ENCODE measurements at places on chromosomes 3 and 15.

GRCh38 chr3:12916159-12916558, 74.8 kb upstream of the RPL32 start:
- DNase-seq: peak; percentile 38

- DNase-seq: no peak
Measured at GRCh38 chr3:185828755-185829154, 3.9 kb upstream of the IGF2BP2 start.

- DNase-seq: no peak
Measured at GRCh38 chr3:17183951-17184550, 299.3 kb downstream of the PLCL2 start.

DNA sequence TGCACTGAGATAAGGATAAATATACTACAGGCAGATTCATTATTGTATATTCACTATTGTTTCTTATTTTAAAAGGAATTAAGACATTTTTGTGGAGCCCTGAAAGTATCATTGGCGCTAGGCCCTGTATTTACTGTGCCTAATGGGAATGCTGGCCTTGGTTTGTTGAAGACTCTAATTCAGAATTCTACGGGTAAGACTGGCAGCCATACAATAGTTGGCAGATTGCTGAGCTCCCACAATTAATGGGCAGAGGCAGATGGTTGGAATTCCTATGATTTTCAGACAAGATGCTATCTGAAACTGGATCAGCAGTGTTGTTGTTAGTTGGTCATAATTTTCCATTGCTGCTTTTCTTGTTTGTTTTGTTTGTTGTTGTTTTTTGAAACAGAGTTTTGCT, 14.7 kb downstream of the PGBD4 start:
- DNase-seq: no peak

GRCh38 chr3:14200841-14201240, 22.2 kb downstream of the LSM3 start:
- no peak for DNase-seq

- no peak for DNase-seq
Measured at GRCh38 chr15:95068701-95069521, 837.5 kb downstream of the MCTP2 start.

DNA sequence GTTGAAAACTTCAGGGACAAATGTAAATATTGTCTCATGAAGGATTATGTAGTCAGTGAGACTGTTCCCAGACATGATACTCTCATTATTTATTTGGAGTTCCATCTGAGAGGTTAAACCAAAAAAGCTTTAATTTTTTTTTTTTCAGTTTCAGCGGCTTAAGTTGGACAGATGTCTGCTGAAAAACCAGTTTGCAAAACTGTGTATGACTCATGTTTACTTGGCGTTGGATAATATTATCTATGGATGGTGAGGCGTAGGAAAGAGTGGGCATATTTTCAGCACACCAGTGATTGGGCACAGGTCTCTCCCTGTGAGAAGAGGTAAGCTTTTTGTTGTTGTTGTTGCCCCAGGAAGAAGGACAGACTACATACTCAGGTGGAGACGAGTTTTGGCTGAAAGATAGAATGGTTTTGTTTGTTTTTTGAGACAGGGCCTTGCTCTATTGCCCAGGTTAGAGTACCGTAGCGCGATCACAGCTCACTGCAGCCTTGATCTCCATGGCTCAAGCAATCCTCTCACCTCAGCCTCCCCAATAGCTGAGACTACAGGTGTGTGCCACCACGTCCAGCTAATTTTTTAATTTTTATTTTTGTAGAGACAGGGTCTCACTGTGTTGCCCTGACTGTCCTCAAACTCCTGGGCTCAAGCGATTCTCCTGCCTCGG, 16.4 kb upstream of the ANXA2 start:
- no peak for DNase-seq

GRCh38 chr3:32996048-32996754, 44.8 kb downstream of the CCR4 start:
- DNase-seq: no peak

DNA sequence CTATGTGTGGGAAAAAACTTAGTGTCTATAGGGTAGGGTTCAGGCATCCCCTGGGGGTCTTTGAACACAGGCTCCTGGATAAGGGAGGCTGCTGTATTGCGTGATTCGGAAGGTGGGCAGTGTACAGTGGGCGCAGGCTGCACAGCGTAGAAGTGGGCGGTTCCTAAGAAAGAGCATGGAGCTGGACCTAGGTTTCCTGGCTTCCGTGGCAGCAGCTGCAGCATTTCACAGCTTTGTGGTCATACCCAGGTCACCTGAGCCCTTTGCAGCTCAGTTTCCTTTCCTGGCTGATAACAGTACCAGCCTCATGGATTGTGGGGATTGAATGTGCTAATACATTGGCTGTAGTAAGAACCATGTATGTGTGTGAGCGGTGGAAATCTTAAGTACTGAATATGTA, 22.2 kb downstream of the CFAP100 start:
- DNase-seq: no peak

GRCh38 chr3:42061713-42062380, 29.3 kb upstream of the TRAK1 start:
- no peak for DNase-seq

DNA sequence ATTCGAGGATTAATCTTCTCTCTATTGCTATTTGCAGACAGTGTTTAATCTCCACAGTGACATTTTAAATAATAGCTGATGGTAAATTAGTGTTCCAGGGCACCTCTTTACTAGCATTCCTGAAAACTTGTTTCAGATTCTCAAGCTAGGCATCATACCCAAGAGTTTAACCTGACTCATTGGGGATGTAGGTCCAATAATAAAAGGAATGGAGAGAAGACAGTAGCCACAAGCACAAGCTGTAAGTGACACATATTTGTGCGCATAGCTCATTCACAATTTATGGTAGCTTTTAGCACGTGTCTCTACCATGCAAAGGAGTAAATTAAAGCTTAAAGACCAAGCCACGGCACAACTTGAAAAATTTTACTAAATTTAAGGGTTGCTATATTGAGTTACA, 171.3 kb upstream of the FAM3D start:
- DNase-seq: no peak

GRCh38 chr15:53625260-53625659, 134.2 kb downstream of the WDR72 start:
- no peak for DNase-seq

GRCh38 chr3:16504242-16504641, 9.3 kb downstream of the RFTN1 start:
- DNase-seq: no peak

DNA sequence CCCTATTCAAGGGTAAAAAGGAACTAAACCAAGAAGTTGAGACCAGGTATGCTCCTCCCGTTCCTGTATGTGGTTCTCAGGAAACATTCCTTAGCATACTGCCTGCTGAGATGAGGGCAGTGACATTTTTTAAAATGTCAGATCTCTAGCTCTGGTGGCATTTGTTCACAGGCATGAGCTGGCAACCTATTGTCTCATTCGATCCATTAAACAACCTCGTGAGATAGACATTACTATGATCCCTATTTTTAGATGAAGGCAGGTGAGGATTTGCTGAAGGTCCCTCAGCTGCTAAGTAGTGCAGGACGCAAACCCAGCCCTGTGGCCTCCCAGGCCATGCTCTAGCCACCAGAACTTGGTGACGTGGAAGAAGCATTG, 74.9 kb downstream of the SIDT1 start:
- no peak for DNase-seq

DNA sequence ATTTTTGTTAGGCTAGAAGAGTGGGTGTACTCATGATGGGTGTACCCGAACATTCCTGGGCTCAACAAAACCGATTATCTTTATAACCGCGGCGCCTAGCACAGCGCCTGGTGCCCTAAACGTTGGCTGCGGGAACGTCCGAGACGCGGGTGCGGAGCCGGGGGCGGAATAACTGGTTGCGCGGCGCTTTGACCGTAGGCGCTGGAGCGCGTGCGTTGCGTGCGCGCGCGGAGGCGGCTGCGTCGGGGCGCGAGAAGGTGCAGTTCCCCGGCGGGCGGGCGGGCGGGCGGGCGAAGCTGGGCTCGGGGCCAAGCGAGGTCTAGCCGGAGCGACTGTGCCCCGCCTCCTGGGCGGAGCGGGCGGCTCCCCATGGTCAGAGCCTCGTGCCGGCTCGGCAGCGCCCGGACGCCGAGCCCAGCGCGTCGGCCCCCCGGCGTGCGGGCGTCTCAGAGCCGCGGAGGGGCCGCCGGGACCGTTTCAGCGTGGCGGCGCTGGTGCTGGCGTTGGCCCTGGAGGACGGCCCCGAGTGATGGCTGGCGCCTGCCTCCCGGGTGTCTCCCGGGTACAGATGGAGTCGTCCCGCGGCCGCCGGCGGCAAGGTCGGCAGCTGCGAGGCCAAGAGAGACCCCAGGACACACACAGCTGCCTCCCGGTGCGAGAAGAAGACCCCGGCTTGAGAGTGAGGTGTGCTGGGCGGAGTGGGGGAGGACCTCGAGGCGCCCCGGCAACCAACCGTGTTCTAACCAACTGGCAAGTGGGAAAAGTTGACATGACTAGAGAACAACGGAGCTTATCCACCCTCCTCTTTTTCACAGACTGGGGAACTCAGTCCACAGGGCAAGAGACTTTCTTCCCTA, at the start of gene PLAAT1:
Gene PLAAT1, plus strand, starts transcription at position 373 of the 857 bp plus-strand sequence. CDS start 14,429 bp downstream, outside the sequence.
- DNase-seq: peak; percentile 10

DNA sequence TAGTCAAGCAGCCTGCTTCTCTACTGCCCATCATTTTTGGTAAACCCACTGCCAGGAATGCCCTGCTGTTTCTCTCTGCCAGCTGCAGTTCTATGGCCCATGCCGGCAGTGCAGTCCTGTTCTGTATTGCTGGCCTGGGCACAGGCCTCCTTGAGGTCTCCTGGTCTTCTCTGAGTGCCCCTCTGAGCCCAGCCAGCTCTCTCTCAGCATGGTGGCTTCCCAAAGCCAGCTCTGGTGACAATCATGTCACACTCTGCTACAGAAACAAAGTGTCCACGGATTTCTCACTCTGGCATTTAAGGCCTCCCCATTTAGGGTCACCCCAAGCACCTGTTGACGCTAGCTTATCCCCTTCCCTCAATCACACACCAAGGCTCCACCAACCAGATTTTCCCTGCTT, 24.5 kb downstream of the SRPRB start:
- DNase-seq: no peak
